ENCODE measurements at places on chromosomes 7 and 10.

- no peak for DNase-seq
Measured at GRCh38 chr7:101378751-101379174, 16.1 kb downstream of the COL26A1 start.

DNA sequence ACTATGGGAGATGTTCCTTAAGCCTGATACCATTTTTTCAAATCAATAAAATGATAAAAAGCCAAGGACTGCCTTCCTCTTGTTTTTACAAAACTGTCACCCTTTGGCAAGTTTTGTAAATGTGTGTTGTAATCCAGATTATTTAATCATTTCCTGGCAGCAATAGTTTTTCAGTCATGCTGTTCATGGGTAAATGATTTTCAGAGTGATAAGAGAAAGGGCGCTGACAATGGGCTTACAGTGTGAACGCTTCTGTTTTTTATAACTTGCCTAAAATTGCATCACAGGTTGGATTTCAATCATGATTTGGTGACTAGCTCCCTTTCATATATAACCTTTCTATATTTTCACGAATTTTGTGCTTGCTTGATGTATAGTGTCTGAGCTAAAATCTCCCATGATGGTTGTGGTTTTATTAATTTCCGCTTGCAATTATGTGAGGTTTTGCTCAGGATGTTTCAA, 19.0 kb upstream of the DMBT1 start:
- DNase-seq: no peak

- peak; percentile 80 for DNase-seq
Measured at GRCh38 chr10:68900427-68901104, 549 bp upstream of the DDX50 start.

GRCh38 chr10:25059990-25060389, 43.6 kb downstream of the THNSL1 start:
- no peak for DNase-seq

DNA sequence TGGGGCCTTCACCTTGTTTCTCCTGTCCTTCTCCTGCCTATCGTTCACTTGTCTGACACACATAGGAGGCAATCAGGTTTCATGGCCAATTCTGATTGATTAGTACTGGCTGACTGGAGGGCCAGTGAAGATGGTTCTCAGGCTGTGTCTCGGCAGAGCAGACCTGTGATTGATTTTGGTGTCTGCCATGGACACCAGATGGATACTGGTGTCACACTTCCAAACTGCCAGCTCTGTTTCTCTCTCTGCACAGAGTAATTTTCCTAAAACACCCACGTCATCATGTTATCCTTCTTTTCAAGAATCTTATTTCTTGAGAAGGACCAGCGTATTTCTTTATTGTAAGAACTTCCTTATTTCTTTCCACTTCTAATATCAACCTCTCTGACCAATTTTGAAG, 117.1 kb downstream of the ICA1 start:
- no peak for DNase-seq

DNA sequence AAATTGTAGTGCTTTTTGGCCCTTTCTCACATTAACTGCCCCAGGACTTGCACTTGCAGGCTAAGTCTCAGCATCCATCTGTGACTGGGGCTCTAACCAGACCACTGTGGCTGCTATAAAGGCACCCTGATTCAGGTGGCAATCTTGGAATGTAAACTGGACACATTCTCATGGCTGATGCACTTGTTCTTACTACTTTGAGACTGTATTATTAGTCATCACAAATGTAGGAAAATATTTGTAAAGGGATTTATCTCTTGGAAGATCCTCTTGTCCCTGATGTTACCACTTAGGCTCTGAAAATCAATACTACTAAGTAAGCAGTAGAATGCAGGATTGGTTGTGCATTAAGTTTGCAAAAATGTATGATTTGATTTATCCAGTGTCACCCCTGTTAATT, 25.0 kb downstream of the PDE1C start:
- DNase-seq: no peak

GRCh38 chr10:108388706-108389105, 1224.2 kb upstream of the SORCS1 start:
- no peak for DNase-seq

DNA sequence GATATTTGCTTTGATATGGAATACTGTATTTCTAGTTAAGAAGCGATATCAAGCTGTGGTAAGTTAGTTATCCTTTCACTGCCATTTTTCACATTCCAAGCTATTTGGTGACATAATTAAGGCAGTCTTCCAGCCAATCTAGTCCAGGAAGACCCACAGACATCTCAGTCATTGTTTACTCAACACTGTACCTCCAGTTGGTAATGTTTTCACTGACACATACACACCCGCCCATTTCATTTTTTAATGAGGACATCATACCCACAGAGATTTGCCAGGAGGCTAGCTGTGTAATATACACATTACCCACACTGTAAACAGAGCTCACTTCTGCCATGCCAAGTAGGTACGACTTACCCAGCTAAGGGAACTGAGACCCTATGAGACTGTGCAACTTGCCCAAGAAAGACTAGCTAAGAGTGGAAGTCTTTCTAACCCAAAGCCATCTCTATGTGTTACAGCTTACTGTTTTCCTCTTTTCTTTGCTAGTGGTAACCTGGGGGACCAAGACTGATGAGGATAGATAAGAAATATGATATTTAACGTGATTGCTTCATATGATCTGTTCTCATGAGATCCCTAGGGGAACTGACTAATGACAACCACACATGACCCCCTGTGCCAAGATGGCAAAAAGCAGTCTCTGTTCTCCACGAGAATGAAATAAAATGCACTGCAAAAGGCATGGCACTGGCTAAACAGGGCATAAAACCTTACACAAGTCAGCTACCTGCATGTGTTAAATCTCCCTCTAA, 179.0 kb downstream of the DGKI start:
- DNase-seq: no peak

DNA sequence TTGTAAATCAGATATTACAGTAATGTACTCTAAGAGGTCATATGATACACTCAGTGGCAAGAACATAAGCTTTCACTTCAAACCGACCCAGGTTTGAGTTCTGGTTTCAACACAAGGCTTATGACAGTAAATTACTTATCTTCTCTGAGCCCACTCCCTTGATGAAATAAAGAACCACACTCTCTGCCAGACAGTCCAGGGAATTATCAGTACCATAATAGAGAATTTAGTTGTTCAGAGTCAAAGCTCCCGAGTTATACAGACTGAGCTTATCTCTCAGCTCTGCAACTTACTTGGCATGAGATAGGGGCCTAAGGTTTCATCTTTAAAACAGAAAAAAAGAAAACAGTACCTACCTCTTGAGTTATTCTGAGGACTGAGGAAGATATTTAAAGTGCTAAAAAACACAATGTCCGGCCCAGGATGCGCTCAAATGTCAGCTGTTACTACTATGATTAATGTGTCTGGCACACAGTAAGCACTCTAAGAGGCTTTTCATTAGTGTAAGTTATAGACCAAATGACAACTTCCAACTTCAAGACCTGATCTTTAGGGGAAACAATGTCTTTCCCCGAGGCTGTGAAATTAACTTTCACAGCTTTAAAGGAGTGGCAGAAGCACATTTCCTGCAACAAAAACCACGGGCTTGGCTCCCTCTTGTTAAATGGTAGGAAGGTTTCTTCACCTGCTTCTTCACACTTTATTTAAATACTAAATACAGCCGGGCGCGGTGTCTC, 38.1 kb downstream of the UBE2H start:
- no peak for DNase-seq

- no peak for DNase-seq
Measured at GRCh38 chr7:75892634-75893272, 13.9 kb downstream of the RHBDD2 start.

DNA sequence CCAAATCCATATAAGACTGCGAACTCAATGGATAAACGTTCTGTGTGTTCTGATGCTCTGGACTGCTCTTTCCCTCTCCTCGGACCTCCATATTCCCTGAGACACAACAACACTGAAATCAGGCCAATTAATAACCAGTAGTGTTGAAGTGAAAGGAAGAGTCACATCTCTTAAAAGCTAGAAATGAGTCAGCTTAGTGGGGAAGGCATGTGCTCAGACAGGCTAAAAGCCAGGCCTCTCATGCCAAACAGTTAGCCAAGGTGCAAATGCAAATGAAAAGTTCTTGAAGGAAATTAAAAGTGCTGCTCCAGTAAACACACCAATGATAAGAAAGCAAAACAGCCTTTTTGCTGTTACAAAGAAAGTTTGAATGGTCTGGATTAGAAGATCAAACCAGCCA, 29.3 kb downstream of the TNS3 start:
- DNase-seq: no peak
